SJCRH30 (cell line): ENCODE measurements at places on chromosomes 1 and 21. TPM values are rescaled to one million over a fixed set of nuclear protein-coding genes. Genes with fewer than 3 reads are reported as not detected.

TMEM269 gene
- total RNA-seq: 0.05 and 0.06 TPM in 2 replicates

IVL gene
- not detected in 2 replicates for total RNA-seq

SPATA45 gene
- total RNA-seq: not detected in 2 replicates

S100B gene
- total RNA-seq: 0.18 and 0.25 TPM in 2 replicates

TRMT1L gene
- 21.7 and 25.6 TPM in 2 replicates for total RNA-seq

SIK1 gene
- 1.2 and 2.0 TPM in 2 replicates for total RNA-seq

GRCh38 chr1:168164771-168165170, 14.0 kb upstream of the TIPRL start:
- DNase-seq: no peak

DNA sequence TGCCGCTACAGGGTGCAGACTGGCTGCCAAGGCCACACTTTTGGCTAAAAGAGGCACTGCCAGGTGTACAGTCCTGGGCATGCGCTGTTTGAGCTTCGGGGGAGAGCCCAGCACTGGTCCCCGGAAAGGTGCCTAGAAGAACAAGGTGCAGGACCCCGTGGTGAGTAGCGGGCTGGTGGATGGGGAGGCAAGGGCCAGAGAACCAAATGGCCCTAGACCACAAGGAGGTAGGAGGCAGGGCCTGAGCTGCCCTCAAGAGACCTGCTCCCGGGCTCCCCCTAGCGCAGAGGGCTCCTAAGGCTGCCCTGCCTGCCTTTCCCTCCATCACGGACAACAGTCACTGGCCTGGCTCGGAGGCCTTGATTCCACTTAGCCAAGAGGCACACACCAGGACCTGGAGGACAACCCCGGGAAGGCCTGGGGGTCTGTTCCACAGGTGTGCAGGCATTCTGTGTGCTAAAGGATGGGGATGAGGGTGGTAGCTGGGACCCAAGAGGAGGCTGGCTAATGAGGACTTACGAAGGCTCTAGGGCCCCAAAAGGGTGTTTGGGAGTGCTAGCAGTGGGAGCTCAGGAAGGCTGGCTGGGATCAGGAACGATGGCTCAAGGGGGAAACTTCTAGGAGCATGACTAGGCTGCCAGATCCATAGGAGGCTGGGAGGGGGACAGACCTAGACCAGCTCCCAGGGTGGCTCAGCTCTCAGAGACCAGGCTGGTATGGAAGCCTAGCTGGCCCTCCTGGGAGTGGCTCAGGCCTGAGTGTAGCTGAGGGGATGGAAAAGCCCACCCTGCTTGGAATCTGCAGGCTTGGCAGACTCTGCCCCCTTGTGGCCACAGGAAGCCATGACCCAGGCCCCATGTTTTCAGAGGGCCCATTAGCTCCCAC, 742 bp downstream of the ARTN start:
- peak; percentile 95 for DNase-seq

DNA sequence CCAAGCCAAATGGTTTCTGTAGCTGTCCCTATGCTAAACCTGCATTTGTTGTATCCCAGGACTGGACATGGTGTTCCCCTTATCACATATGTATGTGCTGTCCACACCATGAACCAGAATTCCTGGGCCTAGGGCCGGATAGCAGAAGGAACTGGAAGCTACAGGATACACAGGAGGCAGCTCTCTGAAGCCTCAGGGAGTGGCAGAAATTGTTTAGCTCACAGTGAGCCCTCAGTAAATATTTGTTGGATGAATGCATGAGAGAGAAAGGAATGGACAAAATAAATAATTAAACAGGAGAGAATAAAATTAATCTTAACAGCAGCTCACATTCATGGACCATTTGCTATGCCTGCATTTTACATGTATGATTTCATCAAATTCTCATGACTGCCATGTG, 2.1 kb downstream of the NIPAL3 start:
- no peak for DNase-seq

GRCh38 chr1:41920658-41921057, 1.9 kb upstream of the HIVEP3 start:
- DNase-seq: no peak

- DNase-seq: no peak
Observed at GRCh38 chr1:54169068-54169467, 16.3 kb upstream of the CDCP2 start.

- no peak for DNase-seq
Observed at GRCh38 chr1:46041551-46041950, 90.9 kb downstream of the PIK3R3 start.

DNA sequence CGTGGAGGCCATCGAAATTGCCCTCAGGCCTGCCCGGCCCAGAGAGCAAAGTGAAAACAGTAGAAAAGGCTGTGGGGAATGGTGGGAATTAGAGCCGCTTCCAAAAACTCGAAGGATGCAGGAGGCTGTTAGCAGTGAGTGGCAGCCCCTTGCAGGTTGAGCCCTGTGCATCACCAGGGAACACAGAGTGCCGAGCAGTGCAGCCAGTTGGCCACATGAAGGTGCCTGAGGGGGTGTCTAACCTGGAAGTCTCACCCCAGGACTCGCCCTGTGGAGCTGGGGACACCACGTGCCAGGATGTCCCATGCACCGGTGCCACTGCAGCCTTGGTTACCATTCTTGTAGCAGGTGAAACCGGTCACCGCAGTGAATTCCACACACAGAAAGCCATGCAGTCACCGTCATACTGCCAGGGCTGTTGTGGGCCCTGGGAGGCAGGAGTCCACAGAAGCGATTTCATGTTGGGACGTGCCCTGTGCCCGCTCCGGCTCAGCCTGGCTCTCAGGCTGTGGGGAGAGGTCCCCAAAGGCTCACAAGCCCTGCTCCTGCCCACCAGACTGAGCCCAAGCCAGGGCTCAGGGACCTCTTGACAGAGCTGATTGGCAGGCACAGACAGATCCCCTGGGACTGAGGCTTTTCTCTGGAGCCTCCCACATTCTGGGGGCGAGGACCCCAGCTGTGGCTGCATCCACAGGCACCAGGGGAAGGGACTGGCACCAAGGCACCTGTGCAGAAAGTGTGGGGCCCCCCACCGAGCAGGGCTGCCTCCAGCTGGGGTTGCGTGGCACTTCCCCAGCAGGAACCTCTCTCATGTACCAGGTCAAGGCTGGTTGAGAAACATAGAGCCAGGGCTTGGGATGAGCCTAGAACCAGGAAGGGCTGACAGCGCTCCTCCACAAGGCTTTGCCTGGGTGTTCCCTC, 16.7 kb upstream of the ACTRT2 start:
- DNase-seq: no peak

GRCh38 chr1:207084701-207085180, 3.9 kb upstream of the C4BPB start:
- peak; percentile 56 for DNase-seq

- peak; percentile 82 for DNase-seq
Observed at GRCh38 chr21:16194788-16195537, 465.2 kb downstream of the USP25 start.

DNA sequence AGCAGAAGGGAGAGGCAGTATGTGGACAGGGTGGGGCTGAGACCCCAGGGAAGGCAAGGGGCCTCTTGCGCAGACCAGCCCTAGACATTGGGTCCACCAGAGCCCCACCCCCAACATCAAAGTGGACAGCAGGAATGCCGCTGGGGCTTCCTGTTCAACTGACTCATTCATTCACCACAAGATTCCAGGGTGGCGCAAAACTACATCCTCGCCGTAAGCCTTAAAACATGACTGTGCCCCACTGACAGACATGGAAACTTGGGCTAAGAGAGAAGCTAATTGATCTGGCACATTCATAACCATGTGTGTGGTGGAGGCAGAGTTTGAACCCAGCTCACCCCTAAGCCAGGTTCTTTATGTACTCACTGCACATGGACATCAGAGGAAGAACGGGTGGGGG, 14.0 kb downstream of the COL16A1 start:
- peak; percentile 57 for DNase-seq

DNA sequence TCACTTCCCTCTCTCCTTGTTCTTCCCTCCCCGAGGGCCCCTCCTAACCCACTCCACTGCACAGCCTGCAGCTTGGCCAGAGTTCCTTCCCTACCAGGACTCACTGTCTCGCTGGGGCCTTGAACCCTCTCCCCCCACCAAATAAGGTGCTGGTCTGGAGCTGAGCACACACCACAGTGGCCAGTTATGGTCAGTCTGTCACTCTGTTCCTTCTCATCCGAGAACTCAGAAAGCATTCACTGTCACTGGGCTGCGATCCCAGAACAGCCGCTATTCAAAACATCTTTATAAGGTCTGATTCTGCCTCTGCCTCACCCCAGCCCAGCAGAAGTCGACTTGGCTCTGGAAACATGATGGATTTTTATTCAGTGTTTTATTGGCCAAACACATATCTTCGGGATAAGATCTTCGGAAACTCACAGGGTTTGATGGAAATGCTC, 19.8 kb upstream of the LBR start:
- no peak for DNase-seq

GRCh38 chr1:59178339-59179187, 118.3 kb upstream of the FGGY start:
- DNase-seq: peak; percentile 55

- DNase-seq: no peak
Observed at GRCh38 chr1:55861676-55862340, 646.6 kb upstream of the USP24 start.

DNA sequence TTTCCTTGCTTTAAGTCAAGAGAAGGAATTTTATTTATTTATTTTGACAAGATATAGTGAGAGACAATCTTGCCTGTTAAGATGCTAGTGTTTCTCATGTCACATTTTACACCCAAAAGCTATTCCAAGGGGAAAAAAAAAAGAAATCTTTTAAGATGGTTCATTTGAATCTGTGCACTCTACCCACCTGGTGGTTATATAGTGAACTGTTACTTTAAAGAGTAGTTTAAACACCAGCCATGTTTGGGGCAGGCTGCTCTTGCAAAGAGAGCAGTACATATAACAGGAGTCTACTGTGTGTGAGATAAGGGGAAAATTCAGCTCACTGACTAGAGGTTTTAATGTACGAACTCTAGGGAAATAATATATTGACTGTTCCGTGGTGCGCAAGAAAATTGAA, 3.3 kb upstream of the ELAVL4 start:
- DNase-seq: no peak

DNA sequence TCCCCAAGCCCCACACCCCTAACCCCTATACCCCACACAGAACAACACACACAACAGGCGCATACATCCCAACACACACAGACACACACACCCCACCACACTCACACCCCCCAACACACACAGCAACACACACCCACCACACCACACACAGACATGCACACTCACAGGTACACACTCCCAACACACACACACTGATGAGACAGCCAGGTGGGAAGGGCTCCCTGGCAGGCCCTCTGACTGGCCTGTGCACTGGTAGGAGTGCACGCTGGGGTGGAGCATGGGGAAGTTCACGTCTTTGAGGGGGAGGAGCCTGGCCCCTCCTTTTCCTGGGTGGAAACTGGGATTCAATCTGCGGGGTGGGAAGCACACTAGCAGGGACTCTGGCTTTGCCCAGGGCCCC, 116.7 kb downstream of the RHOU start:
- DNase-seq: no peak

- no peak for DNase-seq
Observed at GRCh38 chr1:229440851-229441537, 7.1 kb upstream of the ACTA1 start.
